Nasal cavity respiratory epithelium epithelial cell of viscerocranial mucosa (primary cell): ENCODE measurements at places on chromosomes 7 and 10. TPM values are rescaled to one million over a fixed set of nuclear protein-coding genes. Genes with fewer than 3 reads are reported as not detected.

Gene TDRD1
- total RNA-seq, result not detected in 2 replicates

Gene HEPACAM2
- under 0.01 TPM in 1 of 2 replicates, not detected in the other for total RNA-seq

Gene TAS2R4
- 1.0 and 6.4 TPM in 2 replicates for total RNA-seq

Gene CCDC3
- total RNA-seq, result under 0.01 and 1.00 TPM in 2 replicates

Gene NFE2L3
- total RNA-seq, result 7.9 and 35.0 TPM in 2 replicates
